ENCODE measurements at places on chromosomes 1 and 21.
A peak's percentile ranks its signal among the peaks of the same experiment; 100 is the strongest.

DNA sequence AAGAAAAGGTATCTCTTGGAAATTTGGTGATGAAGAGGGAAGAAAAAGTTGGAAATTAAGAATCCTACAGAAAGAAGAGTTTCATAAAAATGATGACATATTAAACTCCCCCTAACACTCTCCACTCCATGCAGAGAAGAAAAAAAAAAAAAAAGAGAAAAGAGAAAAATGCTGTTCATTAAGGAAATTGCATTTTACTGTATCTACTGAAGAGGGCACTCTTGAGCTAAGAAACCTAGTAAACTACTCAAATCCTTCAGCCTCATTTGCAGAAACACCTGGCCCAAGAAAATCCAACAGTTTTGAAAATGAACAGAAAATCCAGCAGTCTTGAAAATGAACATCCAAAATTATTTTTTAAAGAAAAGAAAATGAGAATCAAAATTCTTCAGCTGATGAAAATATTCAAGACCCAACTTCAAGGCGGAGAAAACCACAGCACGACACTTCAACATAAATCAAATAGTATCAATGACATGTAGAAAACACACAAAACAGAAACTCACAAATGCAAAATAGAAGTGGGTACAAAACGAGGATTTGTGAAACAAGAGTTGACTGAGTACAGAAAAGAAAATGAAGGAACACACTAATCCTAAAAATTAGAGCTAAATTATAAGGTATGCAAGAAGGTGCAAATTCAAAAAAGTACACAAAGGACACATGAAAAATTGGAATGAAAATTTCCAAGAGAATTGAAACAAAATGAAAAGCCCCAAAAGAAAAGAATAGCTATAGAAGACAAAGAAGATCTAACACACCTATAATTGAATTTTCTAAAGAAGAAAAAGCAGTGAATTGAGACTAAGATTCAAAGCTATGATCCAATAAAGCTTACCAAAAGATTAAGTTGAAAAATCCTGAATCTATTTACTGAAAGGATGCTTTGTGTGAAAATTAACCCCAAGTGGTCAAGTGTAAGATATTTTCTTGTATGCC is 73.2 kb upstream of the DNAJC6 start:
- peak; percentile 18 for DNase-seq

- no peak for DNase-seq
Observed at GRCh38 chr1:92797297-92797696, 12.4 kb upstream of the EVI5 start.

GRCh38 chr1:82820816-82821215 is 1020.1 kb downstream of the ADGRL2 start:
- no peak for DNase-seq

GRCh38 chr1:96722161-96722922 is 758 bp downstream of the PTBP2 start:
- DNase-seq: no peak

DNA sequence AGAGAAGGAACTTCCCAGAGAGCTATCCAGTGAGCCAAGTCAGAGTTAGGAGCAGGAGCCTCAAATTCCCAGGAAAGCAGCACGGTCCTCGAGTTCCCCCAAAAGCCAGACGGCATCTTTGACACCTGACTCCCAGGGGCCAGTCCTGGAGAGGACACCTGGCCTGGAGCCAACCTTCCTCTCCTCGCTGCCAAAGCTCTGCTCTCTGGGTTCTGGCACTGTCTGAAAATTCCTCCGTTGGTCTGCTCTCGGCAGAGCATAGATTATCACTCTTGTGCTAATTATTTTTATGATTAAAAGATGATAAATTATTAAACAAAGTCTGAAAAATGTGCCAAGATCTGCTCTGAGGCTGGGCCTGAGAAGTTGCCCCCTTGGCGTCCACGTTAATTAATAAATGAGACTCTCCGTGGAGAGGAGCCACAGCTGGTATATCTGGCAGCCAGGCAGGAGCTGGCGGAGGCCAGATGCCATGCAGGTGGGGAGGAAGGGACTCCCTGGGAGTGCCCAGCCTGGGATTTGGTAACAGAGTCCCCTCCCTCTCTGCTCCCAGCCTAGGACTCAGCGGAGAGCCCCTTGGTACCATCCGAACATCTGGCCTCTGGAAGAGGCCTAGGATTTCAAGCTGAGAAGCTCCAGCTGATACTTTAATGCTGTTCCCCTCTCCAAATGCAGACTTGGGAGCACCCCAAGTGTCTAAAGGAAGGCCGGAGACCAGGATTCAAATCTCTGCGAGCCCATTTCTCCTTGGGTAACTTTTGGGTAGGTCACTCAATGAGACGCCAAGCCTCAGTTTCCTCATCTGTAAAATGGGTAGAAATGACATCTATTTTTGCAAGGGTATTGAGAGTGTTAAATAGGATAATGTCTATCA is 163.7 kb upstream of the POU3F1 start:
- no peak for DNase-seq

DNA sequence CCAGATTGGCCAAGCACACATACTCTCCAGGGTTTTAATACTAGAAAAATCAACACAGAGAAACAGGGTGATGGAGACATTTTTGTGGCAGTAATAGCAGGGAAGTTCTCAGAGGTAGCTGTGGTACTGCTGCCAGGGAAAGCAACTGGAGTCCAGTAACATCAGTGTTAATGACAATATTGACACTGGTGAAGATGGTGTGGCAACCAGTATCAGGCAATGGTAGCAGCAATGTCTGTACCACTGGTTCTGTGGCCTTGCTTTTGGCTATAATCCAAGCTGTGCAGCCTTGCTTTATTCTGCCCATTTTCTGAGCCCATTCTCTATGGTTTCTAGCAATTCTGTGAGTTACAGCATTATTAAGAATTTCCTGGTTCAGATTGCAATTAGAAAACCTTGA is 1.6 kb upstream of the SNX7 start:
- no peak for DNase-seq

- no peak for DNase-seq
Observed at GRCh38 chr1:89971600-89971999, 23.3 kb upstream of the ZNF326 start.

- no peak for DNase-seq
Observed at GRCh38 chr1:209063767-209064659, 519.5 kb upstream of the CAMK1G start.

DNA sequence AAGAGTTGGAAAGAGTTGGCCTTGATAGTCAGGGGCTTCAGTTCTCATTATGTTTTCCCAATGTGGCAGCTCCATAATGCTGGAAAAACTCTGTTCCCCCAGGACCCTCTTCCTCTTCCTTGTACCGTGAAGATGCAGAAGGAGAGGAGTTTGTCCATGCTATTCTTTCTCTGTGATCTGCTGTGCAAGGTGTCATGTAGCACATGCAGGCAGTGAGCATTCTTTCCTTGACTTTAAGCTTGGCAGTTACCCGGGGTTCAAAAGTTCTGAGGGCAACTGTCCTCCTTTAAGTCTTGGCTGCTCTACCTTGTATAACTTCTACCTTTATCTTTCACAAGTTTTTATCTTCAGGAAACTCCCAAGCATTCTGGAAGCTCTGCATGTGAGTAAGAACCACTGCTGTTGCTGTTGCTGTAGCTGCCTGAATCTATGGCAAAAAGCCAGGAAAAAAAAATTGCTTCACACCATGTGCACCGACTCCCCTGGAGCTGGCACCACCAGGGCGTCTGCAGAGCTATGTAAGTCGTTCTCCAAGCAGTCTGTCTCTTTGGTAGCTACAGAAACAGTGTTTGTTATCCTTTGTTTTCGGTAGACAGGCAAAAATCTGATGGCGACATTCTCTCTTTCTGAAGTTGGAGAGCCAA is 42.7 kb upstream of the SLC16A1 start:
- no peak for DNase-seq

DNA sequence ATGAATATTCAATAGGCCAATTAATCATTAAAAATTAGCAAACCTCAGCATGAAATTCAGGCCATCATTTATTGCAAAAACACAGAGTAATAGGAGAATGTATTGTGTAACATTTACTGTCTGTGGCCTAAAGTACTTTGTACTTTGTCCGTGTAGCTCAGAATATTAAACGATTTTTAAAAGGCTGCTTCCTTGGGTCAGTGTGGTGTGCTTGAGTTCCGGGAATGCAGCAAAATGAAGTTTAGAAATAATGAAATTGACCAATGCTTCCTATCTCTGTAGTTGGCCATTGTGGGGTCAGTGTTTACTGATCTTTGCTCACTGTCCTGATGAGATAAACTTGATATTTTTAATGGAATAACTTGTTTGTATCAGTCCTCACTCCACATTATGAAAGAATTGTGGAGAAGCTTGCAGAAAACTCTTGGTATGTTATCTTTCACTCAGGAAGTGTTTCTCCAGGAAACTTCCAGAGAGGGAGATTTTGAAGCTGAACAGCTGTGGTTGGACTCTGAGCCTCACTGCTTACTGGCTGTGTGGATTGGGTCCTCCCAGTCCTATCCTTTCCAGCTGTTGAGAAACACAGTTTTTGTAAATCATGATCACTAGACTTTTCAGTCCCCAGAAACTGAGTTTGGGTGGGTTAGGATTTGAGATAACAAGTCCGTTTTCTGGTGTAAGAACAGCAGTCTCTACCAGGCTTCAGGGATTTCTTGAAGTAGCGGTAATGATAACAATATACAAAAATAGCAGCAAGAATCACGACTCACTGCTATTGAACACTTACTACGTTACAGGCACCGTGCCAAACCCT is 19.2 kb upstream of the MTARC1 start:
- no peak for DNase-seq

GRCh38 chr21:43624339-43624738 is 34.9 kb downstream of the HSF2BP start:
- DNase-seq: no peak

DNA sequence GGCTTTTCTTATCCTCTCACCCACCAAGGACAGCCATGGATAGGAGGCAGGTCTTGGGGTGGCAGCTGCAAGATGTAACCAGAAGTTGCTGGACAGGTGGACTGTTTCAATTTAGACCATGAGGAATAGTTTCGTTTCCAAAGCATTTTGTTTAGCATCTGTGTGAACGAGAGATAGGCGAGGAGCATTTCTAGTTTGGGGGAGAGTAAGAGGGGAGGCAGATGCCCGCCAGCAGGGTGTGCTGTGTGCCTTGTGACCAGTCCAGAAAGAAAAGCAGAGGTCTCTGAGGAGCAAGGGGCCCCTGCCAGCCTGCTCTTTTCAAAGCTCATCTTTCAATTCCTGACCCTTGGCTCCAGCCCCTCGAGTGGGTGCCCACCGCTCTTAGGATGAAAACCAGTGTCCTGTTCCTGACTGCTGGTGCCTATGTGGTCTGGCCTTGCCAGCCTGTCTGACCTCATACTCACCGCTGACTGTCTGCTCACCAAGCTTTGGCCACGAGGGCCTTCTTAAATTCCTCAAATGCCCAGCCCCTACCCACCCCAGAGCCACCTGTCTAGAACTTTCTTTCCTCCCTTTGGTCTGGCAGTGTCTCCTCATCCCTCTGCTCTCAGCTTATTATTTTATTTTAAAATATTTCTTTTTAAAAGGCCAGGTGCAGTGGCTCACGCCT is 8.5 kb downstream of the SERINC2 start:
- no peak for DNase-seq

- no peak for DNase-seq
Observed at GRCh38 chr1:159839116-159839849, 12.6 kb downstream of the SLAMF8 start.

- DNase-seq: no peak
Observed at GRCh38 chr1:157723157-157723556, 22.6 kb upstream of the FCRL3 start.

DNA sequence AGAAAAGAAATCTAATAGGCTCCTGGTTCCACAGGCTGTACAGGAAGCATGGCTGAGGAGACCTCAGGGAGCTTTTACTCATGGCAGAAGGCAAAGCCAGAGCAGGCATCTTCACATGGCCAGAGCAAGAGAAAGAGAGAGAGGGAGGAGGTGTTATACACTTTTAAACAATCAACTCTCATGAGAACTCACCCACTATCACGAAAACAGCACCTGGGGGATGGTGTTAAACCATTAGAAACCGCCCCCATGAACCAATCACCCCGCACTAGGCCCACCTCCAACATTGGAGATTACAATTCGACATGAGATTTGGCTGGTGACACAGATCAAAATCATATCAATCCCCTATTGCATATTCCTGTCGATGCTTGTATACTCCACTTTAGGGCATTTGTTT is 93.5 kb downstream of the MRPL39 start:
- no peak for DNase-seq

All from NCI-H2081 treated with DMSO at 0.1 percent for 48 hours (cell line).